GM13976 (cell line): ENCODE measurements at places on chromosomes 4 and X.

DNA sequence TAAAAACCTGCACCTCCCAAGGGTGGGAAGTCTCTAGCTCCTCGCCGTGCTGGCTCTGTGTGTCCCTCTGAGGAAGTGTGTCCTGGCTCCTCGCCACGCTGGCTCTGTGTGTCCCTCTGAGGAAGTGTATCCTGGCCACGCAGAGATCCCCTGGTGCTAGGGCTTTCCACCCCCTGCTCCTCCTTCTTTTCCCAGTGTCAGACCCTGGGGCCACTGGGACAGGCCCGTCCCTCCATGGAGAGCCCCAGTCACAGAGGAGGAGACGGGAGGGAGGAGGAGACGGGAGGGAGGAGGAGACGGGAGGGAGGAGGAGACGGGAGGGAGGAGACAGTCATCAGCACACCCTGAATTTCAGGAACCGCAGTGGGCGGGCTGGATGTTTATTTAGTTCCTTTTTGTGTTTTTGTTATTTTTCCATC is 53.8 kb upstream of the HGFAC start:
- DNase-seq: no peak

- DNase-seq: no peak
Measured at GRCh38 chrX:122641826-122642225, 542.3 kb upstream of the GRIA3 start.

- DNase-seq: no peak
Measured at GRCh38 chrX:43847352-43847751, 34.9 kb downstream of the MAOB start.

GRCh38 chr4:162911349-162911748 is 255.3 kb downstream of the NAF1 start:
- no peak for DNase-seq

- no peak for DNase-seq
Measured at GRCh38 chr4:154616287-154616686, 3.8 kb upstream of the FGG start.

DNA sequence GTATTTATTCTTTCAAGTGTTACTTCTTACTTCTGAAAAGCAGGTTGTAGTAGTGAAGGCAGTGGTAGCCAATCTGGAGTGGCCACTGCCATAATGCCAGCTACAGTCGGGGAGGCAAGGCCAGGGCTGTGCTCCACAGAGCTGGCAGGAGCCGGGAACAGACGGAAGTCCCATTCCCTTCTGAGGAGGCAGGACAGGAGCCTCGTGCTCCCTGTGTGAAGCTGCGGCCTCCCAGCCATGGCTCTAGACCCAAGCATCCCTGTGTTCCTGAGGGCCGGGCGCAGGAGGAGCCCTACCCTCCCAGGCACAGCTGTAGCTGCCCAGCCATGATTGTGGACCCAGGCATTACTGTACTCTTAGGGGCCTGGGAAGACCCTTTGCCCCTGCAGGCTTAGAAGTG is 461.8 kb downstream of the ADGRL3 start:
- no peak for DNase-seq

GRCh38 chr4:123423819-123424218 is 27.2 kb downstream of the SPRY1 start:
- DNase-seq: no peak
